ENCODE measurements at places on chromosomes 16 and 17.

DNA sequence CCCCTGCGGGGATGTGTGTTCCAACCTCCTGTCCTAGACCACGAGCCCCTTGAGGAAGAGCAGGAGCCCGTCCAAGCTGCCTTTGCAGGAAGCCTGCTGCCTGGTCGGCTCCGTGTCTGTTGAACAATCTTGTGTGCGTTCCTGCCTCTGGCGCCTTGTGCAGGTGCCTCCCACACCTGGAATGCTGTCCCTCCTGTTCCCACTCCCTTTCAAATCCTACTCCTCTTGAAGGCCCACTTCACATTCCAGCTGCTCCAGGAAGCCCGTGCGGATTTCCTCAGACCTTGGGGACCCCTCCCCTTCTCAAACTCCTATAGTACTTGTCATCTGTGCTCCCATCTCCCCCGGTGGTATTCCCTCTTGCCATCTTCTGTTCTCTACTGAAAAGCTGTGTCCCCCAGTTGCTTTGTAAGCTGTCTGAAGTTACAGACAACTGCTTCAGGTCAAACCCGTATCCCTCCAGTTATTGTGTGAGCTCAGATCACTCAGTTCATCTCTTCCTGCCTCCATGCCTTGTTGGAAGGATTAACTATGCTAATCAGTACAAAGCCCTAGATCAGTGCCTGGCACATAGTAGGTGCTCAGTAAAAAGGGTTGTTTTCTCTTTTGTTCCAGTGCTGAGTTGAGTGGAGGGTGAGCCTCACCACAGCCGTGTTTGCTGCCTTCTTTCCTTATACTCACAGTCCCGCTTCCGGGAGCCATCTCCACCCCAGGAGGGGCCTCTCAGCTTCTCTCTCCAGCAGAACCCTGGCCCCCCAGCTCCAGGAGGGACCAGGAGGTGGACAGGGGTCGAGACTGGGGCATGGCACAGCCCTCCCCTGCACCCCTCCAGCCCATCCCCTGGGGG is 241.8 kb upstream of the CIBAR2 start:
- no peak for DNase-seq

GRCh38 chr16:49330562-49331201 is 42.9 kb upstream of the C16orf78 start:
- DNase-seq: no peak

DNA sequence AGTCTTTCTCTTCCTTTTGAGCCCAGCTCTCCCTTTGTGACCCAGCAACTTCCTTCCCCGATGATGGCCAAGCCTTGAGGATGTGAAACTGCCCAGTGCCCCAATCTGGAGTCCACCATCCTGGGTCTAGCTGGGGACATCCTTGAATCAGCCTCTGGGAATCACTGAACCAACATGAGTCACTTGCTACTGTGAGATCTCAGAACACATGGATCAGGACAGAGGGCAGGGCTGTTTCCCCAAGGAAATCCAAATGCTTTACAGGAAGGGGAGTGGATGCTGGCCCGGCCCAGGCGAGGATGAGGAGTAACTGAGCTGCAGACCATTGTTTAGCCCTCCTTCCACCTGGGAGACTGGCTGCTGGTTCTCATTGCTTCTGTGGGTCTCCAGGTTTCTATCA is 547.6 kb downstream of the WWOX start:
- DNase-seq: no peak

DNA sequence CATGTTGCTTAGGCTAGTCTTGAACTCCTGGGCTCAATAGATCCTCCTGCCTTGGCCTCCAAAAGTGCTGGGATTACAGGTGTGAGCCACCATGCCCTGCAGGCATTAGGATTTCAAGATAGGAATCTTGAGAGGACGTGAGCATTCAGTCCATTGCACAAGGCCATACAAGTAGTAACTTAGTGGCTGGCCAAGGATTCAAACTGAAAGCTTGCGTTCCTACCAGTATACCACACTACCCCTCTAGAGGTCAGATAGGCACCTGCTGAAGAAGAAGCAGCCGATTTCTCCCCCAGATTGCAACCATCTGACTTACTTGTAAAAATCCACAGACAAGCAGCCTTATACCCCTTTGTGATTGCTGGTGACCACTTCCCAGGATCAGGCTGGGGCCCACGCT is 80.9 kb downstream of the CACNG3 start:
- DNase-seq: no peak

DNA sequence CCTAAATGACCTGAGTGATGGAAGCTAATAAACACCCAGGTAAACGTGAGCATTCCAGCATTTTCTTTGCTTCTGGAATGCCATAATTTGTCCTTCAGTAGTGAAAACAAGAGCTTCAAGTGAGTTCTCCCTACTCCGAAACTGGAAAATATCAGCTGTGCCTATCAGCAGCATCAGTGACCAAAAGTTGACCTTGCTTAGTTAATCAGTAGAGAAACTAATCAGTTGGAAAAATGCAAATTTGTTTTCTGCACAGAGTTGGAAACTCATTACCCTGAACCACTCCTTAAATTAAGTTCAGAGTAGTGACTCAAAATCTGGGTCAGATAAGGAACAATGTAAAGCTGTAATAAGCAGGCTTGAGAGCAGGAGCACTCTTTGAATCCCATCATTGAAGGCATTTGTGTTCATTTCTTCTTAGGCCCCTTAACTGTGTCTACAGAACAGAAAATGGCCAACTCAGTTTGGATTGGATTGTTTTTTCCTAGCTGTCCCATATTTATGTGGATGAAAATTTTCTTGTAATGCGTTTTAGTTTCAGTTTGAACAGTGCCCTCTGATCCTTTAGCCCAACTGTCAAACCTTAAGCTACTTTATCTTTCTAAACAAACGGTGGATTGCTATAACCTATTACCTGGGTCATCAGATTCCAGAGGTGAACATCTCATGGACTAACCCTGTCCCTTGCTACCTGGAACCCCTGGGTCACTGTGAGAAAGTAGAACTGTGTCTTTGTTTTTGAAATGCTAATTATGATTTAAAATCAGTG is 290.4 kb downstream of the TOX3 start:
- no peak for DNase-seq

GRCh38 chr17:29593591-29594518 is 923 bp downstream of the ANKRD13B start:
- DNase-seq: peak; percentile 35

GRCh38 chr16:12091569-12092543 is 115.3 kb downstream of the SNX29 start:
- DNase-seq: peak; percentile 40

GRCh38 chr16:20726661-20727060 is 15.0 kb downstream of the THUMPD1 start:
- no peak for DNase-seq

GRCh38 chr17:50101346-50102163 is 6.4 kb downstream of the PDK2 start:
- no peak for DNase-seq

DNA sequence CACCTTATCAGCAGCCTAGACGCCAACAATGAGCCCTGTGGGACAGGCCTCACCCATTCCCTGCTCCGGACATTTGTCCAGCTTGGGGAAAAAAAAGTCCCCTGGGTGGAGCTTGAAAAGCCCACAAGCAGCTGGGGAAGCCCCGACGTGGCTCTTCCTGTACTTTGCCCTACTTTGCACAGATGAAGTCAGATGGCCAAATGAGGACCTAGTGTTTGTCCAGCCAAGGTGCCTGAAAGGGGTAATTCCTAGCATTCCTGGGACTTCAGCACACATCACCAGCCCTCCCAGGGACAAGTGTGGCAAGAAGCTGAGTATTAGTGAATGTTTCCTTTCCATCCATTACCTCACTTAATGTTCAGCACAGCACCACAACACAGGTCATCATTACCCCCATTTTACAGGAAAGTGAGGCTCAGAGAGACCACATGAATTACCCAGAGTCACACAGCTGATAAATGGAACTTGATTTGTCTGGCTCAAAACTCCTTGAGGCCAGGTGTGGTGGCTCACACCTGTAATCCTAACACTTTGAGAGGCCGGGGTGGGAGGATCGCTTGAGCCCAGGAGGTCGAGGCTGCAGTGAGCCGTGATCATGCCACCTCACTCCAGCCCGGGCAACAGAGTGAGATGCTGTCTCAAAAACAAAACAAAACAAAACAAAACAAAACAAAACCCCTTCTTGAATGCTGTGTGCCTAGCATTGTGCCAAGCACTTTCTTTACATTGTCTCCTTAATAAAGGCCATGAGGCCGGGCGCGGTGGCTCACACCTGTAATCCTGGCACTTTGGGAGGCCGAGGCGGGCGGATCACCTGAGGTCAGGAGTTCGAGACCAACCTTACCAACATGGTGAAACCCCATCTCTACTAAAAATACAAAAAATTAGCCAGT is 19.9 kb upstream of the PLLP start:
- no peak for DNase-seq

GRCh38 chr17:44807817-44808155 is 22.3 kb downstream of the GJC1 start:
- no peak for DNase-seq

GRCh38 chr16:27326738-27327585 is 13.2 kb downstream of the IL4R start:
- no peak for DNase-seq

- DNase-seq: no peak
Observed at GRCh38 chr17:73983621-73984400, 219.7 kb upstream of the RPL38 start.

- DNase-seq: no peak
Observed at GRCh38 chr17:73371285-73371684, 59.5 kb upstream of the CDC42EP4 start.

DNA sequence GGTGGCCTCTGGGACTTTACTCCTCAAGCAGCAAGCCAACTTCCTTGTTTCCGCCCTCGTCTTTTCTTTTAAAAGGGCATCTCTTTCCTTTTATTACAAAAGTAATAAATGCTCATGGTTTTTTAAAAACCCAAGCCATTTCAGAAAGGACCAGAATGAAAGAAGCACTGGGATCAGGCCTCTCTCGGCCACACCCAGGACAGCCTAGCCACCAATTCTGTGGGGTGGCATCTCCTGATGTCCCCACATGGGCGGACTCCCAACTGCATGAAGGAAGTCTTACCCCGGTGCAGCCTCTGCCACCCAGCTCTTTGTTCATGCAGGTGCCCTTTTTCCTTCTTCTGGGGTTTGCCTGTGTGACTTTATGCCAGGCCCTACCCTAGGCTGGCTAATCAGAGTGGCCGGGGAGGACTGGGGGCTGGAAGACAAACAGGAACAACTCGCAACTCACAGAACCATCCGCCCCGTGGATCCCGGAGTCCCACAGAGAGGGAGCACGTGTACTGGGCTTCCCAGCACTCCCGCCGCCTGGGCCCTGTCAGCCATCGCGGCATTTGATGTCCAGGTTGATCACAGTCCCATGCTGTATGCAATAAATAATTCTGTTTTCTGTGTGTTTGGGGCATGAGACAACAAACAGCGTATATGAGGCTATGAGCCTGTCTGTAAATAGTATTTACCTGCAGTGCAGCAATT is 2.6 kb upstream of the RASD1 start:
- no peak for DNase-seq

DNA sequence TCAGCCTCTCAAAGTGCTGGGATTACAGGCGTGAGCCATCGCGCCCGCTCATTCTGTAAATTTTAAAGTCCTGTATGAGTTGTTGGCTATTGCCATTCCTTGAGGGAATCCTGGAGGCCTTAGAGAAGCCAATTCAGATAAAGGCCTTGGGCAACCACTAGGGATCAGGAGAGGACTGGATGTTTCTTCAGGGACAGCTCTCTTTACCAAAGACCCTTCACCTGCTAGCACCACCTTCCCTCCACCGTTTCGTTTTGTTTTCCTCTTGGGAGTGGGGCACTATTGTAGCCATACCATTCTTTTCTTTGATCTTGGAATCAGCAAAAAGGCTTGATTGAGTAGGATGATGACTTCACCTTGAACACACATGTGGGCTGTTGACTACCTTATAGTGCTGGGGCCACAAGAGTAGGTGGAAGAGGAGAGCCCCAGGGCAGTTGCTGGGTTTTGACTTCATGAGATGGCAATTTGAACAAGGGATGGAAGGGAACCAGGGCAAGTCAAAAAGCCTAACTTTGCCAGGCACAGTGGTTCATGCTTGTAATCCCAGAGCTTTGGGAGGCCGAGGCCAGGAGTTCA is 7.0 kb upstream of the ANKRD40CL start:
- DNase-seq: no peak

- DNase-seq: no peak
Observed at GRCh38 chr17:52751051-52751450, 592.5 kb upstream of the CA10 start.

Measured in brain (organoid and tissue), 16 donors.